ENCODE measurements at places on chromosomes 13 and 19.

DNA sequence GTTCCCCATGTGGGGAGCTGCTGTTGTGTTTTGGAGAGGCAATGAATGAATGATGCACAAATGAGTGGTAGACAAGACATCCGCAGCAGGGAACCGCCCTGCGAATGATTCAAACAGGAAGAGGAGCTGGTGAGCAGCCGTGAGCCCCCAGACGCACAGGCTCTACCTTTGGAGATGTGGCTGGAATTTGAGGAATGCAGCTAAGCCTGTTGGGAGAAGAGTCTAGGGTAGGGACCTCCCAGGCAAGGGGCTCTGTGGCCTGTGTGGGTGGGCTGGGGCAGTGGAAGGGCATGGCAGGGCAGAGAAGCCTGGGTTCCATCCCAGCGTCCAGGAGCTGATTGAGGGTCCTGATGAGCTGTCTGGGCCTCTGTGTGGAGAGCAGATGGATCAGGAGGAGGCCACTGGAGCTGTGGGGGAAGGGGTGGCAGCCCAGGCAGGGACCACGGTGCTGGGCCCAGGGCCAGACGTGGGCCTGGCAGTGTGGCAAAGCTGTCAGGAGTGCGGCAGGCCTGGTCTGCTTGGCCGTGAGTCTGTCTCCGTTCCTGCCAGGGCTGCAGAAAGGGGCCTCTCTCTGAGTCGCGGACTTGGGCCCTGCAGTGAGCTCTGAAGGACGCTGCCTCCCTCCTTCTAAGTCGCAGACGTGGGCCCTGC, 41.8 kb upstream of the DCUN1D2 start:
- DNase-seq = no peak

DNA sequence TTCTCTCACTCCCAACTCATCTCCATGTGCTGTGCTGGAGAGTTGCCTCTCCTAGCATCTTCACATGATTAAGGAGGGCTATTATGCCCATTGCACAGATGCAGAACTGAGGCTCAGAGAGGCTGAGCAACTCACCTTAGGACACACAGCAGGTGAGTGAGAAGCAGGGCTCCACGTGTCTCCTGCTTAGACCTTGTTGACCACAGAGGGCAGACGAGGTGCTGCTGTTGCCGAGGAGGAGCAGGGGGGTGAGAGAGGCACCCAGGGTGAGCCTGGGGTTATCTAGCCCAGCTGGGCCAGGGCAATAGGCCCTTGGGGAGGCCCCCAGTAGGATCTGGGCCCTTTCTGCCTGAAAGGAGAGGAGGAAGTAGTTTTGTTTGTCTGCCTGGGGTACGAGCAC, 2.4 kb upstream of the HSH2D start:
- no peak for DNase-seq

GRCh38 chr13:110886870-110887596, 27.8 kb downstream of the ANKRD10 start:
- no peak for DNase-seq

GRCh38 chr19:4504297-4504701, 14.0 kb downstream of the PLIN4 start:
- DNase-seq = no peak

DNA sequence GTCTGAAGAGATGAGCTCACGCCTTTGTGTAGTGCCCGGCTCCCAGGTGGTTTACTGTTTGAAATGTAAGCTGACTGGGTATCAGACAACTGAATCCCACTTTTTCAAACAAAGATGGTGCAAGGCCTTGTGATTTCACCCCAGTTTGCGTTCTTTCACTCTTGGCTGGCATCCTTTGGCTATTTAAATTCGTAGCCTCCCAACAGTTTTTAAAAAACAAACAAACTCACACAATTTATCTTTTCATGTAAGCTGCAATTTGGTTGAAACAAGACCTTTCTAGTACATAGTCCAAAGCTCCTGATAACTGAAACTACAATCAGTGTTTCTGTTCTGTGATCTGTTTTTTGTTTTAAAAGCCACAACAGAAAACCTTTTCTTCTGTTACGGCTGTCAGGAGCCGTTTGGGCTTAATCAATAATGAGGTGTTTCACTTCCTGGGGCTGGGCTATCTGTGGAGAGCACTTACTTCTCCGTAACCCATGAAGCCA, 65.1 kb upstream of the NPAS1 start:
- no peak for DNase-seq

DNA sequence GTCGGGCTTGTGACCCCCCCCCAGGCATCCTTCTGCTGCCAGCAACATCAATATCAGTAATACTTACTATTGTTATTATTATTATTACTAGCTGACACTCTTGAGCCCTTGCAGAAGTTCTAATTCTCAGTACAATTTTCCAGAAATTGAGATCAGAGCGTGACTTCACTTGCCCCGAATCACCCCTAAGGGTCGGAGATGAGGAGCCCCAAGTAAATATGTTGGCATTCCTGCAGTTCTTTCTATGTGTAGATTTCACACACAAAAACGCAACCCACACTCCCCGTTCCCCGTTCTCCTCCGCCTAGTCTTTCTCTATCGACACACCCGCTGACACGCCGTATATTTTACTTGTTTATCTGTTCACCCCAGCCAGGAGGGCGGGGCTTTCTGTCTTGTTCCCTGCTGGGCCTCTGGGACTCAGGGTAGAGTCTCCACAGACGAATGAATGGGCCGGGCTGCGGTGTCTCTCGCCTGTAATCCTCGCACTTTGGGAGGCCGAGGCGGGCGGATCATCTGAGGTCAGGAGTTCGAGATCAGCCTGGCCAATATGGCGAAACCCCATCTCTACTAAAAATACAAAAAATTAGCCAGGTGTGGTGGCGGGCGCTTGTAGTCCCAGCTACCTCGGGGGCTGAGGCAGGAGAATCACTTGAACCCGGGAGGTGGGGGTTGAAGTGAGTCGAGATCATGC, 14.7 kb downstream of the TLE5 start:
- peak; percentile 48 for DNase-seq

DNA sequence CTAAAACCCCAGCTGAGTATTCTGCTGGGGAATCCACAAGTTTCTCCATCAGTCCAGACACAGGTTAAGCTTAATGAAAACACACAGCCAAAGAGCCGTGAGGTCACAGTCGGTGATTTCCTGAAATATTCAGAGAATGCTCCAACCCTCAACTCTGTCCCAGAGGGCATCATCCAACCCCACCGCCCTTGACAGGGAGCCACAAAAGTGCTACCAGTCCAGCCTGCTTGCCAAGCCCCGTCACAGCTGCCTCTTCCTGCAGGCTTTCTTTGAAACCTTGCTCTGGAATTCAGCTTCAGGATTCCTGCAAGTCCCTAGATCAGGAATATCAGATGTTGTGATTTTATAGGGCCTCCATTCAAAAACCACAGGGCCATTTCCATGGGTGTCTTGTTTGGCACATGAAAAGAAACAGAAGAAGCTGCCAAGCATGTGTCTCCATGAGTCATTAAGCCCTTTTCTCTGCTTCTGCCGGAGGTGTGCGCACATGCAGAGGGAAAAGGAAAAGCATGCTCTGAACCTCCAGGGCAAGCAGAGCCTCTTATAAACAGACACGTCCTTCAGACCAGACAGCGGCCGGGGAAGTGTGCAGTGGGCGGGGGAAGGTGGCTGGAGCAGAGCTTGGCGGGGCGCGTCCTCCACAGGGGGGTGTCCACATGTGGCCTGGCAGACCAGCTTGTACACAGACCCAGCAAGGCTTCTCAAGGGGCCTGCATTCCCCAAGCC, 164.7 kb downstream of the KATNAL1 start:
- no peak for DNase-seq

GRCh38 chr19:19446655-19447437, 41.4 kb downstream of the GATAD2A start:
- no peak for DNase-seq

- DNase-seq = no peak
Measured at GRCh38 chr19:55304980-55305379, 20.2 kb downstream of the TMEM150B start.

DNA sequence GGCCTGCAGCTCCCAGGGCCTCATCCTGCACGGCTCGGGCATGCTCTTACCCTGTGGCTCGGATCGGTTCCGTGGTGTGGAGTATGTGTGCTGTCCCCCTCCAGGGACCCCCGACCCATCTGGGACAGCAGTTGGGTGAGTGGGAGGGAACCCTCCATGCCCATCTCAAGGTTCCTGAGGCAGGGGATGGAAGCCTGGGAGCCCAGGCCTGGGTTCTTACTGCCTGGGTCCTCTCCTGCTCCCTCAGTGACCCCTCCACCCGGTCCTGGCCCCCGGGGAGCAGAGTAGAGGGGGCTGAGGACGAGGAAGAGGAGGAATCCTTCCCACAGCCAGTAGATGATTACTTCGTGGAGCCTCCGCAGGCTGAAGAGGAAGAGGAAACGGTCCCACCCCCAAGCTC, 3.2 kb downstream of the APLP1 start:
- DNase-seq = no peak

DNA sequence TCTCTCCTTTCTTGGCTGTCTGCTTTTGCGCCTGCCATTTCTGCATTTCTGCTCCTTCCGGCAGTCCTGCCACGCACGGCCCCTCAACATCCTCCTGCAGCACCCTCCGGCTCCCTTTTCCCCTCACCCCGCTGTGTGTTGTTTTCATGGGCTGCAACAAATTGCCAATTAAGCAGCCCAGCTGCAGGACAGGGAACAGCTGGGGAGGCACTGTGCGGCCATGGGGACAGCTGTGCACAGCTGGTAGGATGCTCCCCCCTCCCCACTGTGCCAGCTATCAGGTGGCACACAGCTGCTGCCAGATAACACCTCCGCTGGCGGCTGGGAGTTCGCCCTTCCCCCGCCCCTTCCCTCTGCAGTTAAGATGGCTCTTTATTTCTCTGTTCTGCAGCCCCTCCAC, 25.4 kb downstream of the LYL1 start:
- no peak for DNase-seq

- no peak for DNase-seq
Measured at GRCh38 chr19:51789061-51789795, 5.7 kb upstream of the FPR3 start.

GRCh38 chr13:33918199-33918932, 100.4 kb downstream of the RFC3 start:
- no peak for DNase-seq

DNA sequence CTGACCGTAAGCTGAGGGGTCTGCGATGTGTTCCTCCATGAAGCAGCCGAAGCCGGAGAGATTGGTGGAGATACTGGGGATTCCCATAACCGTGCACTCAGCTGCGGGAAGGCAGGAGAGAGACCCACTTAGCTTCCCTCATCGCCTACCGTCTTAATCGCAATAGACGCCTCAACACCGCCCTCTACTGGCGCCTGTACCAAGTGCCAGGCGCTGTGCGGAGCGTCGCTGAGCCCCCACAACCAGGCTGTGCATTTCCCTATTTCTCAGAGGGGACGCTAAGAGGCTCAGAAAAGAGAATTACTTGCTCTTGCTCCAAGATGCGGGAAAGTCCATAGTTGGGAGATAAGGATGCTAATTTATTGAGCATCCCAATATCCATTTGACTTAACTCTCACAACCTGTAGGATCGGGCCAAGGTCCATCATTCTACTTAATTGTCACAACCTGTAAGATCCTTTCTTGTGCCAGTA, 5.8 kb downstream of the FTL start:
- DNase-seq = peak; percentile 51

GRCh38 chr13:32443111-32443510, 15.2 kb upstream of the N4BP2L1 start:
- no peak for DNase-seq

GRCh38 chr13:99278843-99279242, 20.7 kb upstream of the GPR18 start:
- no peak for DNase-seq

- DNase-seq = no peak
Measured at GRCh38 chr13:28442839-28443238, 52.1 kb downstream of the FLT1 start.

DNA sequence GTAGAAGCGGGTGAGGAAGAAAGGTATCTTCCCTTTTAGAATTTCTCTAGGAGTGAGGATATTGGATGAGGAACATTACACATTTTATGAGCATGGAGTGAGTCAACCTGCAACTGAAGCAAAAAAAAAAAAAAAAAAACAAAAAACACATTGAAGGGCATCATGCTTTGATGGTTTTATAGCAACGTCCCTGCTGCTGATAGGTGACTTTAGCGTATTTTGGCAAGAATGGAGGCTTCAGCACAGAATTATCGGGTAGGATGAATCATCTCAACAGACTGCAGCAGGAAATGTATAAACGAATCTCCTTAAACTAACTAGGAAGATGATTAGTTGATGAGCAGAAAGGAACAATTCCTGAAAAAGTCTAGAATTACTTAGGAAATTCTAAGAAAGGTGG, 1359.6 kb upstream of the ATXN8OS start:
- DNase-seq = no peak

All from NCI-H526 treated with DMSO at 0.1 percent for 48 hours (cell line).